ENCODE measurements at places on chromosomes 2 and 18.
A peak's percentile ranks its signal among the peaks of the same experiment; 100 is the strongest.

DNA sequence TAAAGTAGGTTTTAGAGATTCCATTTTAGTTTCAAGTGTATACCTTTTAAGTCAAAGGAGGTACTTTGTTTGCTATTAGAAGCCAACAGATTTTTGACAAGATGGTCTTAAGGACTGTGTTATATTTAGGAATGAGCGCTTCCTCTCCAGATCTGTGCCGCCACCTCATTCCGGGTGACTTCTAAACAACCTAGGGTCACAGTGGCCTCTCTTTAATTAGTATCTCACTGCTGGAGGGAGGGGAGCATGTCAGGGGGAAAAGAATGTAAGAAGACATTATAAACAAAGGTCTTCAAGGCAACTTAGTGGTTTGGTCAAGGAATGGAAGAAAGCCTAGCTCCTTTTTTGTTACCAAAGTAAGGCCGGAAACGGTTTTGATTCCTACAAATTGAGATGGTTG is 67.0 kb downstream of the RBMS1 start:
- no peak for DNase-seq

- no peak for DNase-seq
These were observed 1783.9 kb downstream of the SUCLG1 start for GRCh38 chr2:82675186-82675585.

GRCh38 chr2:230816735-230817134 is 48.0 kb upstream of the ITM2C start:
- no peak for DNase-seq

DNA sequence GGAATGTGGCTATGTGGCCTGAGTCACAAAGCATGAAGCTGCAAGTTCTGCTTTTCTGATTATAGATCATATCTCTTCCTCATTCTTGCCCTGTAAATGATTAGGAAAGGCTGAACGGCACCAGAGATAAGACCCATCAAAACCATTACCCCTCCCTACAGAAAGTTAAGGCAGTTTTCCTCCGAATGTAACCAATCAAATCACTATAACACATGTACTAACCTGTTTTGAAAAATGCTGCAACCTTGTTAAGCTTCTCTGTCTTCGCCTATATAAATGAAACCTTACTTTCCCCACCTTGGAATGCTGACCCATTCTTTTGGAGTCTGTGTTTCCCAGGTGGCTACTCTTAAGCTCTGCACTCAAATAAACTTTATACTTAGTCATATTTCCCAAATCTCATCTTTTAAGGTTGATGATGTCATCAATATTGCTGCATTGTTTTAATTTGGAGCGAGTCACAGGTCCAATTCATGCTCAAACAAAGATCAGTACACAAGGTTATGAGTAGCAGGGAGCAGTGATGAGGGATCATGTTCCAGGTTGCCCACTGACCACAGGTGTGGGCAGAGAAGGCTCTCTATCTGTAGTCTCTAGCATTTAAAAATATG is 662.3 kb downstream of the IRS1 start:
- no peak for DNase-seq

- DNase-seq: no peak
These were observed 132.0 kb downstream of the SH3BP4 start for GRCh38 chr2:235083822-235084221.

DNA sequence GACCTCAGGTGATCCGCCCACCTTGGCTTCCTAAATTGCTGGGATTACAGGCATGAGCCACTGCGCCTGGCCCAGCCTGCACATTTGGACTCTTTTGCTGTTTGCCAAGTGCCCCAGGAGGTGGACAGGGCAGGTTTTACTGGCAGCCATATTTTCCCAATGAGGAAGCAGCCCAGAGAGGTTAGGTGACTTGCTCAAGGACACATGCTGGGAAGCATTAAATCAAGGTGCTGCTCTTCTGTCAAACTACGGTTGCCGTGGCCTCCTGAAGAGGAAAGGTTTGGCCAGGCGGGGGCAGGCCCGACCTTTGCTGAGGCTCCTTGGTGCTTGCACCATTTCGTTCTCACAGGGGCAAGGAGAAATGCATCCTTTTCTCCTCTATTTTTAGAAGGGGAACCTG is 44.0 kb downstream of the DNMT3A start:
- DNase-seq: peak; percentile 89

- no peak for DNase-seq
These were observed 123.5 kb upstream of the MYCN start for GRCh38 chr2:15816674-15817406.

DNA sequence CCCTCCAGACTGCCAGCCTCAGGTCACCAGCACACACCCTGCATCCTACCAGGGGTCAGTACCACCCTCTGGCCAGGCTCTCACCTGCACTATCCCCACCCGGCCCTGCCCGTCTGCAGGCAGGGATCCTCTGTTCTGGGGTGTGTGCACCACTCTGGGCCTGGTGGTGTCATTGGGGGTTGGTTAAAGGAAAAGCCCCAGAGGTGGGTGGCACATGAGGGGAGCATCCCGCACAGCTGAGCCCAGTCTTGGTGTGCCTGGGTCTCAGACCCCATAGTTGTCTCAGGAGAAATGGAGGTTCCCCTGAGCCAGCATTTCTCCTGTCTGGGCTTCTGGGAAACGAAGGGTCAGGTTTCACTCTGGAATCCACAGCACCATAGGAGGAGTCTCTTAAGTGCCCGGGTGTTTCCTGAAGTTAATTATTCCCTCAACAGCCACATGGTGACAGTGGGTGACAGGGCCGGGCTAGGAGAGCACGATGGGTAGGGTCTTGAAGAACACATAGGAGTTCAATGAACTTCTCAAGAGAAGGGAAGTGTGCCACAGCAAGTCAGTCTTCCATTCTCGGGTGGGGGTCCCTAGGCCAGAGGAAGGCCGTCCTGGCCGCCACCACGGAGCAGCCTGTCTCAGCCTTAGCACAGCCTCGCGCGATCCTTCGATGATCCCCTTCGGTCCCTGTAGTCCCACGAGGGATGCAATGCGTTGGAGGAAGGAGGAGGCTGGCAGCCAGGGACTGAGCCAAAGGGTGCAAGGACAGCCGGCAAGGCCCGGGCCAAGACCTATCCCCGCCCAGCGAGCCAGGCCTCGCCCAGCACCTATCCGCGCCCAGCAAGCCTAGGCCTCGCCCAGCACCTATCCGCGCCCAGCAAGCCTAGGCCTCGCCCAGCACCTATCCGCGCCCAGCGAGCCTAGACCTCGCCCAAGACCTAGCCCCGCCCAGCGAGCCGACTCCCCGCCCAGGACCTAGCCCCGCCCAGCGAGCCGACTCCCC is 1.1 kb upstream of the FARP2 start:
- peak; percentile 92 for DNase-seq
